ENCODE measurements at places on chromosomes 2 and 18.

DNA sequence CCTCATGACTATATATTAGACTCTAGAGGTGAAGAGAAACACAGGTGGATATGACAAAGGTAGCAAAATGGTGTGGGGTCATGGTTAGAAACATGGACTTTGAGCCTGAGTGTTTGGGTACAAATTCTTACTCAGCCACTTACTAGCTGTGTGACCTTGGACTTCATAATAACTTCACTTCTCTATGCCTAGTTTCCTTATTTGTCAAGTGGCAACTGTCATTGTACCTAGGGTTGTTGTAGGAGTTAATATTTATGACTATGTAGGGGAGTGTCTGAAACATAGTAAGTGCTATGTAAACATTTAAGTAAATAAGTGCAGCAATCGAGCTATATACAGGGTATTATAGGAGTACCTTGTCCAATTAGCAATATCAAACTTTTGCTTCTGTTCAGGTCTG lies 49.7 kb upstream of the RAPH1 start:
- no peak for DNase-seq

- no peak for DNase-seq
These were observed 17.4 kb downstream of the KIF3C start for GRCh38 chr2:25964891-25965290.

DNA sequence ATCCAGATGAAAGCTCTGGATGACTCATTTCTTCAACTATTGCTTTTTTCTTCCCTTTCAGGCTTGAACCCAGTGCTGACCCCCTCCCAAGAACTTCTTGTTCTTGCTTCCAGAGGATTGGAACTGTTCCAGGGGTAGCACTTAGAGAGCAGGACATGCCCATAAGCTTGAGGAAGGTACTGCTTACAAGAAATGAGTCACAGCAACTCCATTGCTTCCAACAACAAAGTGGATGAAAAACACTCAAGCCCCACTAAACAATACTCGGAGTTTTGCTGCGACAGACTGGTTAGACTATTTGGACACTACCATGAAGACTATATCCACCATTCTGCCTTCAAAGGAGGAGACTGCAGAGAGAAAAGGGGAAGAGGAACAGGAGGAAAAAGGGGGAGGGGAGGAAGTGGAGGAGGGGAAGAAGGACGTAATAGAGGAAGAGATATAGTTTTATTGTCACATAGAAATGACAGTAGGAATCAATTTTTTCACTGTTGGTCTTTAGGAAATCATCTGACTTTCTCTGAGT lies 1.6 kb upstream of the EPC2 start:
- no peak for DNase-seq

- peak; percentile 58 for DNase-seq
These were observed 1.0 kb upstream of the PPP4R3B start for GRCh38 chr2:55618275-55619055.

- DNase-seq = no peak
These were observed 266.9 kb downstream of the GBX2 start for GRCh38 chr2:235901243-235901642.

GRCh38 chr2:74741629-74742028 lies 87.6 kb downstream of the SEMA4F start:
- DNase-seq = no peak

DNA sequence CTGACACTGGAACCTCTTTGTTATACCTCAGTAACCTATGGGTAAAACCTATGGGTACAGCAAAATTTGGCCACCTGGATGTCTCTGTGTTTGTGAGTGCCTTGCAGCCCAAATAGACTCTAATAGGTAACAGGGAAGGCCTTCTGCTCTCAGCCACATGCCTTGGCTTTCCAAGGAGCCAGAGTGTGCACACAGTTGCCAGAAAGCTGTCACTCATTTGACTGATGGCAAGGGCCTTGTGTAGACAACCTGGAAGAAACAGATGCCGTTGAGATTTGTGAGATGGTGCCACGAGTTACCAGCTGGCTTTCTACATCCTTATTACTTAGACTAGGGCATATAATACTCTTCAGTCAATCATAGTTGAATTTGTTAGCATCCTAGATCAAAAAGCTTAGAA lies 90.1 kb upstream of the RAB12 start:
- no peak for DNase-seq

- DNase-seq = peak; percentile 88
These were observed 265.7 kb downstream of the TCF4 start for GRCh38 chr18:55322178-55322735.

GRCh38 chr2:100281521-100282438 lies 40.5 kb downstream of the LONRF2 start:
- DNase-seq = no peak

Data from left ventricle myocardium superior (tissue), 1 donor.